Osteocyte (in vitro differentiated cells): ENCODE measurements at places on chromosomes 5 and 9.
A peak's percentile ranks its signal among the peaks of the same experiment; 100 is the strongest.

- no peak for DNase-seq
Observed at GRCh38 chr9:2242831-2243330, 227.7 kb downstream of the SMARCA2 start.

- no peak for DNase-seq
Observed at GRCh38 chr5:163190283-163190682, 247.1 kb upstream of the CCNG1 start.

GRCh38 chr9:68995776-68996175, 18.1 kb downstream of the PRKACG start:
- no peak for DNase-seq

DNA sequence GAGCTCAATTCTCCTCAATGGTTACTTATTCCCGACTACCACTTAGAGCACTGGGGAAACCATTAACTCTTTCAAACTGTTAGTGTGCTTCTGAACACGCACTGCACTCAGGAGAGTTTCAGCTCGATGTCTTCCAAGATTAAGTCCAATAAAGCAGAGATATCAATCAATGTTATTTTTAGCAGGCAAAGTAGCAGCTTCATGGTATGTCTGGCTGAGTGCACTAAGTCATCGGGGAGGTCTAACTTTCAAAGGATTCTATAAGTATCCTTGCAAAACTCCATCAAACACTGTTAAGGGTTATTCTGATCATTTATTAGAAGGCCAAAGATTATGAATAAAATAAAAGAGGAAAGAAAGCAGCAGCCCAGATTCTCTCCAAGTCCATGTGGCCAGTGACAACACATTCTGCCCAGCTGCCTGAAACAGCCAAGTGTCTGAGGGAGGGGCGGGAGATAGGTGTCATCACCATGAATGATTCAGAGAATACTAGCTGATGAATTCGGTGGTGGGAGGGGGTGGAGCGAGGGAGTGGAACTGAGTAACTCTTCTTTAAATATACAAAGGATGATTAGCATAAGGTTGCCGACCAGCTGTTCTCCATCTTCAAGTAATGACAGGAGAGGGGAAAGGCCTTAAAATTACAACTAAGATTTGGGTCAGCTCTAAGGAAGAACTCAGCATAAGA, 21.3 kb downstream of the NREP start:
- no peak for DNase-seq

GRCh38 chr5:9454491-9454890, 91.4 kb downstream of the SEMA5A start:
- DNase-seq = no peak

- DNase-seq = no peak
Observed at GRCh38 chr9:125329978-125330377, 68.4 kb downstream of the GAPVD1 start.

DNA sequence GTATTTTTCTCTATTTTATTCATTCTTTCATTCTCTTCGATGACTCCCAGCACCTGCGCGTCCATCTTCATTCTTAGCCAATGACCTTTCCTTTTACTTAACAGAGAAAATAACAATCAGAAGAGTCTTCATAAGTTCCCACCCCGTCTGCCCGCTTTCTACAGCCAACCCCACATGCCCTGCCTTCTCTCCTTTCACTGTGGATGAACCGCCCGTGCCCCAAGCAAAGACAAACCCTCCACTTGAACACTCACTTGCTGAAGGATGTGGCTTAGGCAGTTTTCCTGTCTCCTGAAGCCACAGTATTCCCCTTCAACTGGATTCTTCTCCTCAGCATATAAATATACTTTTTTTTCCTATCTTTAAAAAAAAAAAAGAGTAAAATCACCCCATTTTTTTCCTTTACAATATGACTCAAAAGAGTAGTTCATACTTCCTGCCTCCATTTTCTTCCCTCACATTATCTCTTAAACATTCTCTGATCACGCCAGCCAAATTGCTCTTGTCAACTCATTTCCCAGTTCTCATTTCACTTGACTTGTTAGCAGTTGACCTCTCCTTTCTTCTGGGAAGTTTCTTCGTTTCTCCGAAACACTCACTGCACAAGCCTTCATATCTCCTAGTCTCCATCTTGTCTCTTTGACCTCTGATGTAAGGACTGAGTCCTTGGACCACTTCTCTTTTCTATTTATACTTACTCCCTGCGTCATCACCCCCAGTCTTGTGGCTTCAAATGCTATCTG, 11.1 kb downstream of the NIPSNAP3B start:
- no peak for DNase-seq

DNA sequence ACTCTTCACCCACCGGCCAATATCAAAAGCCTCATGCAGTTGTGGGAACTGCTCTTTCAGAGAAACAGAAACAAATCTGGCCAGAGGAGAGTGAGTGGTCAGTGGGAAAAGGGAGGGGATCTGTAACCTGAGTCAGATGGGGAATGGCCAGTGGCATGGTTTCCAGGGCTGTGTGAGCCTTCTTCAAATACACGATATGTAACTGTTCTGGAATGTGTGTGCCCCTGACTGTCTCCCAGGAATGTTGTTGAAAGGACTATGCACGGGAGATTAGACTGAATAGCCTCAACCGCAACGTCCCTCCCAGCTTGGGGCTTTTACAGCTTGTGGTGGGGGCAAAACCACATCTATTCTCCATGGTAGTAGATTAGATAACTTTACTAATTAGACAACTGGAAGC, 60.8 kb downstream of the SH3TC2 start:
- DNase-seq = peak; percentile 89

- DNase-seq = no peak
Observed at GRCh38 chr9:75128535-75128934, 40.2 kb downstream of the OSTF1 start.

DNA sequence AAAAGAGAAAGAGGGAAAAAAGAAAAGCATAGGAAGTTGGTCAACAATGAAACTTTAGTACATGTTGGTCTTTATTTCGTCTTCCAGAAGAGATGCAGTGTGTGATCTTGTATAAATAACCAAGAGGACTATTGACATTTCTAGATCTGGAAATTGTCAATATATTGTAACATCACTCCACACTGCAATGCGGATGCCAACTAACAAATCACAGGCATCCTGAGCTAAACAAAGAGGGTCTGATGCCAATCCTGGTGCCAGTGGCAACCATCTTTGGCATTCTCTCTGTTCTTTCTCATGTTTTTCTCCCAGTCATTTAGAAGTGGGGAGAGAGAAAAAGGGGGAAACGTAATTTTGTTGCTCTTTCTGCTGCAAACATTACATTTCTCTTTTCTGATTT, 9.7 kb downstream of the NFIB start:
- DNase-seq = no peak

- peak; percentile 57 for DNase-seq
Observed at GRCh38 chr9:89808756-89809181, 204.0 kb downstream of the GADD45G start.

- no peak for DNase-seq
Observed at GRCh38 chr5:11222169-11222568, 461.1 kb upstream of the DAP start.

GRCh38 chr5:87432460-87432859, 19.7 kb upstream of the CCNH start:
- DNase-seq = no peak

DNA sequence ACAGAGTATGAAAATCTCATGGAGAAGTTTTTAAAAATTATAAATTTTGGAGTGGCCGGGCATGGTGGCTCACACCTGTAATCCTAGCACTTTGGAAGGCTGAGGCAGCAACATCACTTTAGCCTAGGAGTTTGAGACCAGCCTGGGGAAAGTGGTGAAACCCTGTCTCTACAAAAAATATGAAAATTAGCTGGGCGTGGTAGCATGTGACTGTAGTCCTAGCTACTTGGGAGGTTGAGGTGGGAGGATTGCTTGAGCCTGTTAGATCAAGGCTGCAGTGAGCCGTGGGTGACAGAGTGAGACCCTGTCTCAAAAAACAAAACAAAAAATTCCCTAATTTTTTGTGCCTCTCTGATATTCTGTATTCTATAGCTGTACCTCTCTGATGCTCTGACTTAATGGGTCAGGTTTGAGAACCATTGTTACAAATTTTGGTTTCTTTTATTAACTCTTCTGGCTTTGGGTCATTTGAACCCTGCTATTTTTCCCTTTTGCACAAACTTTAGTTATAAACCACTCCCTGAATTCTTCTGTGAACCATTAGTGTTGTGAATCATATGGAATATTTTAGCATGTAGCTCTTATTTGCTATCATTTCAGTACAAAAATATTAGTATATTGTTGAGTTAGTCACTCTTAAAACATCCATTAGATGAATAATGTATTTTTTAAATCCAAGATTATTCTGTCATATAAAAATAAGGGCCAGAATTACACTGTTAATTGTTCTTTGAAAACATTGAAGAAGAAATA, 51.0 kb downstream of the FER start:
- no peak for DNase-seq

DNA sequence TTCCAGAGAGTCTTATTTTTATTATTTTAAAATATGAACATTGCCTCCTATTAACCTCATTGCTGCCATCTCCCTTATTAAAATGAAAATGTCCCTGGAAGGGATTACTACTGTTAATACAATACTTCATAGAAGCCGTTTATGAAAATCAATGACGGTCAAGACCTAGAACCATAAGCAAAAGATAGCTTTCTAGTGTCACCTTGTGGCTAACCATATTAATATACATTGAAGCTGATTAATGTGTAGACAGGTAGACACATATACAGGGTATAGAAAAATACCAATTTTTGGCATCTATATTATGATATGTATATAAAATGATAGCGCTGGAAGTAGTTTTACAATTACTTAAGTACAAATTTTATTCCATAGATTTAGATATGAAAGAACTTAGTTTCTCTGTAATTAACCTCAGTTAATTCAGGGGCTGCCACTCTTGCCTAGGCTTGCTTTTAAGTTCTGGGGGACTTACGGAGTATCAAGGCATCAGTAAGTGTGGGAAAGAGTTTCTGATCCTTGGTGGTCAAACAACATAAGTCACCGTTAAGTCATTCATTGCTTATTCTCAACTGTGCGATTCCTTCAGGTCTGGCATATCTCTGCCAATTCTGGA, 2.5 kb upstream of the YTHDC2 start:
- DNase-seq = no peak

- DNase-seq = no peak
Observed at GRCh38 chr5:86232246-86232645, 385.5 kb upstream of the COX7C start.

GRCh38 chr5:33241802-33242201, 199.0 kb upstream of the TARS1 start:
- no peak for DNase-seq

DNA sequence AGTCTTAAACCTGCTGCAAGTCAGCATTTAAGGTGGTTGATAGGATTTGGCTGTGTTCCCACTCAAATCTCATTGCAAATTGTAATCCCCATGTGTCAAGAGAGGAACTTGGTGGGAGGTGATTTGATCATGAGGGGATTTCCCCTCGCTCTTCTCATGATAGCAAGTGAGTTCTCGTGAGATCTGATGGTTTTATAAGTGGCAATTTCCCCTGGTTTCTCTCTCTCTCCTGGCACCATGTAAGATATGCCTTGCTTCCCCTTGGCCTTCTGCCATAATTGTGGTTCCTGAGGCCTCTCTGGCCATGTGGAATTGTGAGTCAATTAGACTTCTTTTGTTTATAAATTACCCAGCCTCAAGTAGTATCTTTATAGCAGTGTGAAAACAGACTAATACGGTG, 84.3 kb upstream of the SMC2 start:
- DNase-seq = no peak

GRCh38 chr5:173781816-173782670, 106.1 kb upstream of the CPEB4 start:
- DNase-seq = no peak

GRCh38 chr9:124652615-124653393, 118.3 kb downstream of the NR6A1 start:
- DNase-seq = no peak

DNA sequence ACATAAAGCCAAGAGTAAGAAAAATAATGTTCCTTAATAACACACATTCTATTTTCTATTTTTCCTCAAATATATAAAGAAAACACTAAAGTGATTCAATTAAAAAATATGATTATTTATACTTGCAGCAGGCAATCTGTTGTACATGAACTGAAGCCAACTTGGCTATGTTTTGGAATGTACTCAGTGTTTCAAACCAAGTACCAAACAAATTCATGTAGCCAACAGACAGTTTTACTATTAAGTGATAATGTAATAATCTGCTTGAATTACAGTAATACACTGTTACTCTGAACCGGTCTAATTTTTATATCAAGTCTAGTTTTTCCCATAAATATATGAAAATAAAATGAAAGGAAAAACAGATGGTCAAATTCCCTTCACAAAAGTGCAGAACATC, 58.0 kb downstream of the CEP120 start:
- no peak for DNase-seq

- DNase-seq = no peak
Observed at GRCh38 chr5:74257645-74258313, 382.7 kb downstream of the ENC1 start.

- DNase-seq = no peak
Observed at GRCh38 chr5:134177369-134178095, 782 bp upstream of the SKP1 start.

- DNase-seq = no peak
Observed at GRCh38 chr5:176540956-176541337, 3.7 kb upstream of the RNF44 start.

DNA sequence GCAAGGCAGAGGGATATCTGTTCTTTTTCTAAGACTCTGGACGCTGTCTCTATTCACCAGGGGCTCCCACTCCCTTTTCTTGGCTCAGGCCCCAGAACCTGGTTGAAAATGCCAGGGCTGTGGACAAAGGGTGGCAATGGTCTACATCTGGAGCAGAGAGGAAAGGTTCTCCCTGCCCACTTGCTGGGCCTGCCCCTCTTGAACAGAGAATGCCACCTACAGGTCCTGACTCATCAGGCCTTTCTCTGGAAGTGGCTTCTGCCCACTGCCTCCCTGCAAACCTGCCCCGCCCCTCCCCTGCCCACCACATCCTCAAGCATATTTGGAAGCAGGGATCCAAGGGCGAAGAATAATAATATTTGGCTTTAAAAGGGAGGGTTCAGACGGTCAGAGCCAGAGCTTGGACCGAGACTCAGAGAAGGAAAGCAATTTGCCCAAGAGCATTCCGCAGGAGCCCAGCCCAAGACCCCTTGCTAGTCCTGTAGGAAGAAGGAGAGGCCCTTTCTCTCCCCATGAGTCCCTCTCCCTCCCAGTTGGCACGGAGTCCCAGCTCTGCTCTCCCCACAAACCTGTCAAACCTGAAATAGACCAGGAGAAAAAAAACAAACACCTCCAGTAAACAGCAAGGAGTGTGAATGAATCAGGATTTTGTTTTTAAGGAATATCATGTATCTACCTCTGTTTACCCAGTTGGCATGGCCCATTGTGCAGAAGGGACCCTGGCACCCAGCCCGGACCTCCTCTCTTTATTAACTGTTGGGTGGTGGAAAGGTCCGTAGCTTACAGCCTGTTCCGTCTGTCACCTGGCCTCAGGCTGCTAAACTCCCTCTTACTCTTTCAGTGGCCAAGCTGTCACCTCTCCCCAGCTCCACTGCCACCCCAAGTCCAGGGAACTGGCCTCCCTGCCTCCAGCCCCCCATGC, 37.7 kb upstream of the STXBP1 start:
- no peak for DNase-seq

- DNase-seq = no peak
Observed at GRCh38 chr9:114894609-114895433, 35.6 kb downstream of the TNFSF8 start.
